ENCODE measurements at places on chromosomes 7 and 10.
A peak's percentile ranks its signal among the peaks of the same experiment; 100 is the strongest.

GRCh38 chr10:93554760-93555432 is 11.6 kb upstream of the FFAR4 start:
- DNase-seq = peak; percentile 84

DNA sequence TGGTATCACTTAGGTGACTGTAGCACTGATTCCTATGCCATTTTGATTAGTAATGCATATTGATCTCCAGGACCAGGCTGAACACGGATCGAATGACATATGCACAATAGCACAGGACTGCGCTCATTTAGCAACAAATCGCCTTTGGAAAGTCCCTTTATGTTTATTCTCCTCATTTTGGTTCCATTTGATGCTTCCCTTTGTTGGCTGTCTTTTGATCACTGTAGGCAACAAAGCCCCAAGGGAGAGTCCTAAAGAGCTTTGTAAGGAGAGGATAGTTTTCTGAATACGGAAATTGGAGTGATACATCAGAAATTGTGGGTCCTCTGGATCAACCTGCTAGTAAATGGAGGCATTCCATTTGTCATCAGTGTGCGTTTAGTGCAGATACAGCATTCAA is 1111.4 kb downstream of the SORCS1 start:
- DNase-seq = no peak

GRCh38 chr10:56096226-56096517 is 264.9 kb downstream of the ZWINT start:
- no peak for DNase-seq

- peak; percentile 53 for DNase-seq
Observed at GRCh38 chr7:129494041-129494440, 8.3 kb upstream of the SMKR1 start.

- no peak for DNase-seq
Observed at GRCh38 chr10:103124420-103125096, 68.5 kb downstream of the NT5C2 start.

DNA sequence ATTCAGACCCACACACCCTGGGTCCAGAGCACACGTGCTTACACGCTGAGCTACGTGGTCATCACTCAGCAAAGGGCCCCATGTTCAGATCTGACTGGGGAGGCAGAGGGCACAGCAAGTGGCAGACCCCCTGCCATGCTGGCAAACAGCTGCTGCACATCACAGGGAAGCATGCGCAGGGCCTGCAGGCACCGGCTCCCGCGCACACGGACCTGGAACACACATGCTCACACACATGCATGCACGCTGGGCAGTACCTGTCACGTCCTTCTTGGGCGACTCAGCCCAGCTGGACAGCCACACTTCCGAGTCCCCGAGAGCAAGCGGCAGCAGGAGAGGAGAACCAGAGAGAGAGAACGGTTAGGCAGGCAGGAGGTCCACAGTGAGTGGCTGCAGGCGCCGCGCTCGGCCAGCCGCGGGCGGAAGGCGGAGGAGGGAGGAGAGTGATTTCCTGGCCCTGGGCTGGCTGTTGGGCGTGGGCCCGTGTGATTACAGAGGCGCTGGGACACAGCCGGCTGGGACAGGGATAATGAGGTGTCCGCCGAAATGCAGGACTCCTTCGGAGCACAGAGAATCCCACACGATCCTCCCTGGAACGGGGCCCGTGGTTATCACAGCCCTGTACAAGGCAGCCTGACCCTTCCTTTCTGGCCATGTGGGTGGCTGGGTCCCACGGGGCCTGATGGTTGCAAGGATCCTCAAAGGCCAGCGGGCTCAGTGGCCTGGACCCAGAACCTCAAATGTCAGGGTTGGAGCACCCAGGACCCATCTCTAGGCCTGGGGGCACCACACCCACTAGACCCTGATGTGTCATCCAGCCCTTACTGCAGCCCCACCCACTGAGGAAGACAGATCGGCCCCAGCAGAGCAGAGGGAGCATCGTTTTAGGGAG is 175.1 kb downstream of the NEURL1 start:
- peak; percentile 87 for DNase-seq

DNA sequence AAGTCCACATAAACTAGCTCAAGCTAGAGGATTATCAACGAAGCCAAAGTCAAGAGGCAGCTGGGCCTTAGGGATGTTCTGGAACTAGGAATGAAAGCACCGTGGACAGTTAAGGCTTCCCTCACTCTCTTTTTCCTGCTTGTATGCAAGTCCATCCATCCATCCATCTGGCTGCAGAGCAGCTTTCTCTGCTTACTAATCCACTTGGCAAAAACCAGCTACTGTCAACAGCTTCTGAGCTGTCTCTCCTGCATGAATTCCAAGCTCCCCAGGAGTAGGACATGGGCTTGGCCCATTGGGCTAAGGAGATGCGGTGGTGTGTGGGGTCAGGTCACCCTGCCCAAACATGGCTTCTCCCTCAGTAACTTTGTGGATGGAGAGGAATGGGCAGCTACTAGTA is 66.2 kb downstream of the NAMPT start:
- DNase-seq = no peak

GRCh38 chr7:143337216-143337615 is 21.3 kb downstream of the CLCN1 start:
- DNase-seq = no peak
